Esophagus muscularis mucosa (tissue), 4 donors: ENCODE measurements at places on chromosomes 7 and 10. TPM values are rescaled to one million over a fixed set of nuclear protein-coding genes. Genes with fewer than 3 reads are reported as not detected.

THSD7A gene
- 3.8 TPM for total RNA-seq

CADPS2 gene
- 154 TPM for total RNA-seq

FKBP9 gene
- total RNA-seq, result 121 TPM

POLR2J2 gene
- 3.7 TPM for total RNA-seq

AMZ1 gene
- 0.39 TPM for total RNA-seq

NPY4R2 gene
- total RNA-seq, result not detected

- H3K27ac ChIP-seq, result peak overlapping the region; percentile 51
- no peak overlapping the region for H3K4me3 ChIP-seq
- no peaks in the 10 kb centered on the region for H3K27me3 ChIP-seq
- H3K36me3 ChIP-seq, result no peaks in the 10 kb centered on the region
Measured at GRCh38 chr10:61939902-61940301, 38.4 kb downstream of the ARID5B start.

DNA sequence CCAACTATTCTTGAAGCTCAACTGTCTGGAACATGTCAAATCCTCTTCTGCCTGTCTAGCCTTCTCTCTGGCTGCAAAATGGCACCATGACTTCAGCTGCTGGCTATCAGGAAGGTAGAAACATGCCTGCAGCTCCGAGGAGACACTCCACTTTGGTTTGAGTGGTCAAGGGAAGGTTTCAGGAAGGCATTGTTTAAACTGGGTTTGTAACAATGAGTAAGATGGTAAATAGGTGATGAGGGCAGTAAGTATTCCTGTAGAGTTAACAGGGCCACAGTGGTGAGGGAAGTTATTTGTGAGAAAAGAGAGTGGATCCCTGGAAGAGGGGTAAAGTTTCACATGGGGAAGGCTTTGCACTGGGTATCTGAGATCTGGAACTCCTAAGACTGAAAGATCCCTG lies 231.5 kb downstream of the ABCA13 start:
- no peaks in the 10 kb centered on the region for H3K36me3 ChIP-seq
- no peaks in the 10 kb centered on the region for H3K4me1 ChIP-seq
- H3K27ac ChIP-seq, result no peak overlapping the region
- H3K27me3 ChIP-seq, result no peaks in the 10 kb centered on the region

DNA sequence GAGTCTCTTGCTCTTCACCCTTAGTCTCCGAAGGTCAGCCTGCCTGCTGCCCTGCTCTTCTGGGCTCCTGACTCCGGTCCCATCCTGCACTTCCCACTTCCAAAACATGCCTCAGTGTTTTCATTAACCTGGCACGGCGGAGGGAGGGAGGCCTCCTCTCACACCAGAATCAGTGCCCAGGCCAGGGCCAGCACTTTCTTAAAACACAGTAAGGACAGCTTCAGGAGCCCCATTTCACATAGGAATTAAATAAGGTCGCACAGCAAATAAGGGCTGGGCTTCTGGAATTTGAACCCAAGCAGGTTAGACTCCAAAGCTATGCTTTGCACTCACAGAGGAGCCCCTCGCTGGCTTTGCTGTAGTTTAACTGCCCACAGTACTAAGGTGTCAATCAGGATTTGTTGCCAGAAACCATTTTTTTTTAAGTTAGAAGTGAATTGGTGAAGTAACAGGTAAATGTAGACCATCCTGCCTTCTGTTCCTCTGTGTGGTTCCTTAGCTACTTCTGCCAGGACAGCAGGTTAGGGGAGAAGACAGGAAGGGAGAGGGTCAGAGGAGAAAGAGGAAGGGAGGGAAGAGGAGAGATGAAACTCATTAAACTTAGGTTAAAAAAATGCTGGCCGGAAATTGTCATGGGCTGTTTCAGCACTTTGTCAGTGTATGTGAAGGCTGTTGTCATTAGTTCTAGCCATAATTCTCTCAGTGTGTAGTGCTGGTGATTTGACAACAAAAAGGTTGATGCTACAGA lies 1.1 kb downstream of the RASSF4 start:
- no peaks in the 10 kb centered on the region for H3K27me3 ChIP-seq
- H3K36me3 ChIP-seq, result no peaks in the 10 kb centered on the region
- H3K4me1 ChIP-seq, result peaks cover 81% of the 10 kb centered on the region
- H3K4me3 ChIP-seq, result peak overlapping the region; percentile 72
- H3K27ac ChIP-seq, result peak overlapping the region; percentile 93

DNA sequence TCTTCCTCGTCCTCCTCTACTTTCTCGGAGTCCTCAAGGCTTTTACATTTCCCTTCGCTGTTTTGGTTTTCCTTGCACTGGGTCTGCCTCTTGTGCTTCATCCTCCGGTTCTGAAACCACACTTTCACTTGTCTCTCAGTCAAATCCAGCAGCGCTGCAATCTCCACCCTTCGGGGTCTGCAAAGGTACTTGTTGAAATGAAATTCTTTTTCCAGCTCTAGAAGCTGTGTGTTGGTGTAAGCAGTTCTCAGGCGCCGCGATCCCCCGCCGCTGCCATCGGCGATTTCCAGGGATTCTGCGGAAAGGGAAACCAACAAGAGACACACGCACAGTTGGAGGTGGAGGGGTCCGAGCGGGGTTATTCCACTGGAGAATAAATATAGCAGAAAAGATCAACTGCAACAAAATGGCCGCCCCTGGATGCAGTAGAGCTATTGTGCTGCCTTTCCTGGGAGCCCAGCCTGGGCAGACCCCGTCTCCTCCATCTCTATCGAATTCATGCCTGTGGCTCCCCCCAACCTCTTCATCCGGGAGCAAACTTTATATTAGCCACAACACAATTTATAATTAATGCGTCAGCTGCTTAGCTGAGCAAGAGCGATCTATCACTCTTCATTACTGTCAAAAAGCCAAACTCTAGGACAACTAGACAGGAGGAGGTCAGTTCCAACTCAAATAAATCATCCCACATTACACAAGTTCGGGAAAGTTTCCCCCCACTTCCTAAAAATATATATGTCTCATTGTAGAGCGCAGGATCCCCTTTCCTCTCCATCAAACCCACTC lies 1.1 kb downstream of the HOXA2 start:
- peaks cover 23% of the 10 kb centered on the region for H3K4me1 ChIP-seq
- H3K4me3 ChIP-seq, result peak overlapping the region; percentile 79
- no peak for DNase-seq
- no peaks in the 10 kb centered on the region for H3K27me3 ChIP-seq
- peak overlapping the region; percentile 99 for H3K27ac ChIP-seq

DNA sequence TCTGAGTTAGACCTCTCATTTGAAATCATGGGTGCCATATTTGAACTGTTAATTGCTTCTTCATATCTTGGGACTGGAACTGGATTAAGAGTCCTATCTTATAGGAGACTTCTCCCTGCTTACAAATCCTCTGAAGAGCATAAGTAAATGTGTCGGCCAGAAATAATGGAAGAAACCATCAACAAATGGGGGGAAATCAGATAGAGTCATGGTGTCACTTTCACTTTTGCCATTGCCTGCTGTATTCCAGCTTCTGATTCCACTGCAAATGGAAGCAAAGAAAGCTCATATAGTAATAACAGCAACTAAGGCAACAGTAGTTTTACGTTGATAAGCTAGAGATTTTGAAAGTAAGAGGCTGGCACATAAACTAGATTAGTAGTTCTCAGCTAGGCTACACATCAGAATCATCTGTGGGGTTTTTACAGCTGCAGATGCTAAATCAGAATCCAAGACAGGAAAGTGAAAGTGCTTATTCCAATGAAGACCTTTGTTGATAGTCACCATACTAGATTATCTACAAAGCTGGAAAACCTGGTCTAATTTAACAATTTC lies 12.3 kb upstream of the CRPPA start:
- no peaks in the 10 kb centered on the region for H3K4me1 ChIP-seq
- no peak overlapping the region for H3K4me3 ChIP-seq
- DNase-seq, result no peak
- no peaks in the 10 kb centered on the region for H3K27me3 ChIP-seq
- no peaks in the 10 kb centered on the region for H3K36me3 ChIP-seq

DNA sequence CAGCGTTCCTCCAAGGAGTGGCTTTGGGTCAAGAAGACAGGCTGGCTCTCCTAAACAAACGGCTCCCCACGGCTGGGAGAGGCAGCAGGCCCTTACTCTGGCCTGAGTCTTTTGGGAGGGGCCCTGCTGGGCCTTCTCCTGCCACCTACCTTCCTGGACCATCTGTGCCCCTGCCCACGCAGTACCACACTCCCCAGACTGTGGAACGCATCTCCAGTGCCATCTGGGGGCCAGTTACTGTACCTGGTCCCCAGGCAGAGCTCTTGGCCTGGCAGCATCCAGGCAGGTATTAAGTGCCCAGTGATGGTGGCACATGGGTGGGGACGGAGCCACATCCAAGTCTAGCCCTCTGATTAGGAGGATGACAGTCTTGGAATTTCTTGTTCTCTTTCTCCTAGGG lies 14.4 kb downstream of the ALKBH4 start:
- no peaks in the 10 kb centered on the region for H3K27me3 ChIP-seq
- no peak overlapping the region for H3K4me3 ChIP-seq
- H3K27ac ChIP-seq, result no peak overlapping the region
- H3K36me3 ChIP-seq, result peaks cover 21% of the 10 kb centered on the region
- no peak for DNase-seq

- H3K4me1 ChIP-seq, result no peaks in the 10 kb centered on the region
- H3K27me3 ChIP-seq, result no peaks in the 10 kb centered on the region
- H3K4me3 ChIP-seq, result no peak overlapping the region
- H3K36me3 ChIP-seq, result no peaks in the 10 kb centered on the region
- no peak overlapping the region for H3K27ac ChIP-seq
- no peak for DNase-seq
Measured at GRCh38 chr10:78139341-78139740, 105.7 kb downstream of the RPS24 start.

DNA sequence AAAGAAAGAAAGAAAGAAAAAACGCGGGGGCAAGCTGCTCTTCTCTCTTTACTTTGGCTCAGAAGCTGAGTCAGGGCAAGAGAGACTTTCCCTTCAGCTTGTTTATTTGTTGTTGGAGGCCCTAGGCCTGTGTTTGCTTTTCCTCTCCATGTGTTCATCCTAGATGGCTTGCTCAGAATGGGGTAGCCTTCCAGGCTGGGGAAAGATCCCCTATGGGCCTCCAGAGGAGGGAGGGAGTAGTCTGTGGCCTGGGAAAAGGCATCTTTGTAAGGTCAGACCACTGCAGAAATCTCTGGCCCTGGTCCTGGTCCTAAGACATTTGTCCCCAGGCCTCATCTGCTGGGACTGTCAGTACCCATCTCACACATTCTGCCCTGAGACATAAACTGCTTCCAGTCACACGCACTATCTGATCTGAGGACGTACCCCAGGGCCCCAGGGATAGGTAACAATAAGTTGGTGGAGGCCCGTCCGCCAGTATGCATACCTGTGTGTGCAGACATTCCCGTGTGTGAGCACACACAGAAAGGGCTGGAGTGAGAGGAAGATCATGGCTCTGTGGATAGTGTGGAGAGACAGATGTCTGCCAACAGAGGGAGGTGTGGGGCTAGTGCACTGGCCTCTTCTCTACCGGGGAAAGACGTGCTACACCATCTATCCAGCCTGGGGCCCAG lies 4.9 kb upstream of the SCD start:
- no peak overlapping the region for H3K27ac ChIP-seq
- no peaks in the 10 kb centered on the region for H3K36me3 ChIP-seq
- H3K27me3 ChIP-seq, result peaks cover under 1% of the 10 kb centered on the region
- H3K4me3 ChIP-seq, result no peak overlapping the region

DNA sequence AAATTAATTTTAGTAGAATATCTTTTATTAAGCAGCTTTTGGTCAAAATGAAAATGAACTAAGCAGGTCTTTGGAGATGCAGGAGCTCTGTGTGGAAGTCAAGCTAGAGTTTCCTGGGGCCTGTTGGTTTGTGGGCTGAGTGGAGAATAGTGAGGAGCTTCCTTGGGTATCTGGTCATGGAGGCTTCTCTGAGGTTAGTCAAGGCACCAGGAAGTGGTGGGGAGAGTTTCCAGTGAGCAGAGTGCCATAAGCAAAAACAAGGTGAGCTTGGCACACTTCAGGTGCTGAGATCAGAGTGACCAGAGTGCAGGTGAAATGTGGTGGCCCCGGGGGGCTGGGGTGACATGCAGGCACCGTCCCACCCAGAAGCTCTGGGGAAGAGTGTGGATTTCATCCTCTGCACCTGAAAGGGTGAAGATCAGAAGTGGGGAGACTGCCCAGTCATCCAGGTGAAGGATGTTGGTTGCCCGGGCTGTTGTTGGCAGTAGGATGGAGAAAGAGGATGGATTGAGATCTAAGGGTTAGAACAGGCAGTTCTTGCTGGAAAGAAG lies 77.4 kb downstream of the WDR37 start:
- no peak overlapping the region for H3K4me3 ChIP-seq
- no peaks in the 10 kb centered on the region for H3K4me1 ChIP-seq
- no peaks in the 10 kb centered on the region for H3K27me3 ChIP-seq
- DNase-seq, result peak; percentile 68
- peaks cover 17% of the 10 kb centered on the region for H3K36me3 ChIP-seq
- no peak overlapping the region for H3K27ac ChIP-seq
